AG08395 (cell line): ENCODE measurements at places on chromosomes 7 and 10.

GRCh38 chr7:14666304-14666703 is 236.2 kb downstream of the DGKB start:
- DNase-seq, result no peak

- DNase-seq, result peak; percentile 55
Measured at GRCh38 chr7:74452748-74453321, 871 bp upstream of the GTF2IRD1 start.

DNA sequence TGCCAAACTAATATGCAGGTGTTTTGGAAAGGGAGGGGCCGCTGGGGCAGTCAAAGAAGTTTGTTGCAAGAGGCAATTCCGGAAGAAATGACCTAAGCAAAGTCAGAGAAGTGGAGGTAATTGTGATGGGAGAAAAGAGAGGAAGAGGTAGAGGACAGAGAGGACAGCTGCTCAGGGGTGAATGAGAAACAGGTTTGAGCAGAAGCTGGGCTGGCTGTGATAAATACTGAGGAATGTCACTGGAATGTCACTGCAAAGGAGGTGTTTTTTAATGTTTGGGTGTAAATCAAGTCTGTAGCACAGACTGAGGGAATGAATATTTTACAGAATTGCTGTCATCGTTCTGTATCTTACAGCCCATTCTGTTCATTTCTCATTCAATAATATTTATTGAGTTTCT is 207.2 kb downstream of the DPP6 start:
- no peak for DNase-seq

DNA sequence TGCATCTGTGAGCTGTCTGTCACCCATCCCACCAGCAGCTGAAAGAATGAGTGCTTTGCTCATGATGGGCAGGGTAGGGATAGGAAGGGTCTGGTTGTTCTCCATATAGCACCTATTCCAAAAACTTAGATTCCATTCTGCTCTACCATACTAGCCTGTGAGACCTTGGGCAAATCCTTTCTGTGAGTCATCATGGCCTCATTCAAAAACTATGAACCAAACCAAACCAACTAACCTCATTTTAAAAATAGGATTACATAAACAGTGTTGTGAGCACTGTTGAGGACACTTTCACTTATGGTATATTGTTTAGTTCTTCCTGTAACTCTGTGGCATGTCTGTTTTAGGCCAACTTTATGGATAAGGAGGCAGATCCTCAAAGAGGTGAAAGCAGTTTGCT is 30.9 kb upstream of the STEAP4 start:
- peak; percentile 36 for DNase-seq

- no peak for DNase-seq
Measured at GRCh38 chr7:121479466-121479865, 83.4 kb upstream of the FAM3C start.

GRCh38 chr7:80088705-80089104 is 45.9 kb upstream of the GNAI1 start:
- no peak for DNase-seq
